ENCODE measurements at places on chromosomes 6 and 20.

- DNase-seq: no peak
These were observed 34.5 kb upstream of the MPC1 start for GRCh38 chr6:166417285-166417691.

DNA sequence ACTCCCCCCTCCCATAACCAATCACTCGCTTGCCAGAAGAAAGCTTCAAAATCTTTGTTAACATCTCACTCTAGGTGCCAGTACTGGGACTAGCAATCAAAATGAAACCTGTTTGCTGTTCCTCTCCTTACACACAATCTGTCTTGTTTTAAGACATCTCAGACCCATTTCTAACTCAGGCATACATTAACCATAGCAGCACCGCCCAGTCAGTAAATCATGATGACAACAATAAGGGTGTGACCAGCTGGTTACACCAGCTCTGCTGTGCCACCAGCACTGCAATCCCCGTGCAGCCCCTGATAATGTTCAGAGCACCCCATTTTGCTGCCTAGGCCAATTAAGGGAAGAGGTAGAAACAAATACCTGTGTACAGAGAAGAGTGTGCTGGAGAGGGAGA, 185.2 kb upstream of the TAB2 start:
- no peak for DNase-seq

GRCh38 chr6:20447157-20447556, 45.5 kb downstream of the E2F3 start:
- no peak for DNase-seq

- no peak for DNase-seq
These were observed 167.9 kb downstream of the NRN1 start for GRCh38 chr6:5838656-5839396.

- DNase-seq: no peak
These were observed 12.0 kb upstream of the TRMT11 start for GRCh38 chr6:125974214-125974866.

GRCh38 chr6:39931607-39932006, 2.7 kb downstream of the MOCS1 start:
- DNase-seq: no peak

DNA sequence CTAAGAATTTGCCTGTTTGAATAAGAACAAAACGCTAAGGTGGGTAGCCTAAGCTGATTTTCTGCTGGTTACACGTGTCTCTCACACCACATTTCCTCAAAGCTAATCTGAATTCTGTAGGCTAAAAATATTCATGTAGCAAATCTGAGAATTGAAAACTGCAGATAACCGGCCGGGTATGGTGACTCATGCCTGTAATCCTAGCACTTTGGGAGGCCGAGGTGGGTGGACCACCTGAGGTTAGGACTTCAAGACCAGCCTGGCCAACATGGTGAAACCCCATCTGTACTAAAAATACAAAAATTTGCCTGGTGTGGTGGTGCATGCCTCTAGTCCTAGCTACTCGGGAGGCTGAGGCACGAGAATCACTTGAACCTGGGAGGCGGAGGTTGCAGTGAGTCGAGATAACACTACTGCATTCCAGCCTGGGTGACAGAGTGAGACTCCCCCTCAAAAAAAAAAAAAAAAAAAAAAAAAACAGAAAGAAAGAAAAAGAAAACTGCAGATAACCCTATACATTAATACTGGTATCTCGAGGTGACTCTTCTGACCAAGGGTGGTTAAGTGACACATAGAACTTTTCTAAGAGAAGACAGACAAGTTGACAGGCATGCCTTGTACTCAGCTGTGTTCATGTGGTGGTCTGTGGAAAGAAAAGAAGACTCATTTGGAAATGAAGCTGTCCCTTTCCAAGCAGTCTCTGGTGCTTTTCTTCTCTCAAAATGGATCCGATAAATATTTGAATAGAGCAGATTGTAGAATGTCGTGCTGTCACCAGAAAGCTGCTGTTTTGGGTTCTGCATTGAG, 24.7 kb upstream of the ASXL1 start:
- DNase-seq: no peak

- no peak for DNase-seq
These were observed 47.5 kb downstream of the CNBD2 start for GRCh38 chr20:36015806-36016403.

- DNase-seq: no peak
These were observed 244.6 kb downstream of the GJA1 start for GRCh38 chr6:121680058-121680457.

GRCh38 chr6:35611240-35611639, 77.5 kb downstream of the FKBP5 start:
- DNase-seq: no peak

DNA sequence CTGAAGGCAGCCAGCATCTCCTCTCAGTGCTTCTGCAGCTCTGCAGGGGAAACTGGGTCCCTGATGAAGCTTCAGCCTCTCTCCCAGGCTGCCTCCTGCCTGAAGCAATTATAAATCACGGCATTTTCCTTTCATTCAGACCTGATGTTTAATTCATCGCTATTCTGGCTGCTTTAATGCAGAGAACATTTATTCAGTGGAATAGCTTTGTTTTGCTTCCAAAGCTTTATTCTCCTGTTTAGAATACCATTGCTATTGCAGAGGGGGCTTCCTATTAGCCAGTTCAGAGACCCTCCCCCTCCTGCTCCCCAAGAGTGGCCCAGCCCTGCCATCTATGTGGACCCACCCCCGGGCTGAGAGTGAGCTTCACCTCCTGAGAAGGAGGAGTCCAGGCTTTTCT, 255.6 kb downstream of the LRFN2 start:
- DNase-seq: no peak

- peak; percentile 41 for DNase-seq
These were observed 54.9 kb upstream of the FRMD1 start for GRCh38 chr6:168133687-168134559.

DNA sequence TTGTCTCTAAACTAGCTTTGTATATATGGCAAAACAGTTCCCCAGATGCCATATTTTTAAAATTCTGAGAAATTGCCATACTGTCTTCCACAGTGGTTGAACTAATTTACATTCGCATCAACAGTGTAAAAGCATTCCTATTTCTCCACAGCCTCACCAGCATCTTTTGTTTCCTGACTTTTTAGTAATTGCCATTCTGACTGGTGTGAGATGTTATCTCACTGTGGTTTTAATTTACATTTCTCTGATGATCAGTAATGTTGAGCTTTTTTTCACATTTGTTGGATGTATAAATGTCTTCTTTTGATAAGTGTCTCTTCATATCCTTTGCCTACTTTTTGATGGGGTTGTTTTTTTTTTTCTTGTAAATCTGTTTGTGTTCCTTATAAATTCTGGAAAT, 1222.7 kb upstream of the CITED2 start:
- no peak for DNase-seq

DNA sequence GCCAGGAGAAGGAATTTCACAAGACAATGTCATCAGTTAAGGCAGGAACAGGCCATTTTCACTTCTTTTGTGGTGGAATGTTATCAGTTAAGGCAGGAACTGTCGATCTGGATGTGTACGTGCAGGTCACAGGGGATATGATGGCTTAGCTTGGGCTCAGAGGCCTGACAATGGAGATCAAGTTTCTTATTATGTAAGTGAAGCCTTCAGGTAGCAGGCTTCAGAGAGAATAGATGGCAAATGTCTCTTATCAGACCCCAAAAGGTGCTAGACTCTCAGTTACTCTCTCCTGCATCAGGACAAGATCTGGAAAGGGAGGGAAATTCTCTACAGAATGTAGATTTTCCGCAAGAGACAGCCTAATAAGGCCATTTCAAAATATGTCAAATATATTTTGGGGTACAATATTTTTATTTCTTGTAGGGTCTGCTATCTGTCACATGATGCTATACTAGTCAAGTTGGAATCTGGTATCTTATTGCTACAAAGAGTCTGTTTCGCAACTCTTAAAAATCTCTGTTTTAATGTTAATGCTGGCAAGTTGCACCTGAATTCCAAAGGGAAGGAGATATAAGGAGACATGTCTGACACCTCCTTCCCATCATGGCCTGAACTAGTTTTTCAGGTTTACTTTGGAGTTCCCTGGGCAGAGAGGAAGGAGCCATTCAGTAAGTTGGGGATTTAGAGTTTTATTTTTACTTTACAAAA, 48.8 kb downstream of the TRDN start:
- DNase-seq: no peak

- no peak for DNase-seq
These were observed 113.9 kb downstream of the SYNDIG1 start for GRCh38 chr20:24583169-24583792.

DNA sequence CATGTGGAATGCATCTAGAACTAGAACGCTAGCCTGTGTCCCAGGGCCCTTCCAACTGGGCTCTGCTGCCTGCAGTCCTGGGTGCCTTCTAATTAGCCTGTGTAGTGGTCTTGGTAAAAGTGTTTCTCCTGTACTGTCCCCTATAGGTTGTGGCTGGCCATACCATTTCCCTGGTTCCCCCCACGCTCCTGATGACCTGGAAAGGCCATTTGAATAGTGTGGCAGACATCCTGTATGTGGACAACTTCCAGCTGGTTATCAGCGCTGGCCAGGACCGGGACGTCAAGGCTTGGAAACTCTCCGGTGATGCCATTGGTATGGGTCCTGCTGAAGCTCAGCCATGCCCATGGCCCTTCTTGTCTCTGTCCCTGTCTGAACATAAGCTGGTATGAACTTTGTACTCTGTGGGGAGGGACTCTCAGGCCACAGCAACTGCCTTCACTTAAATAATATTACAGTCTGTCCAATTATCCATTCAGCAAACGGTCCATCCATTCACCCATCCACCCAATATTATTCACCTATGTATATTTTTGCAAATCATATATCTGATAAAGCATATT, 60.7 kb downstream of the SUN5 start:
- DNase-seq: no peak

GRCh38 chr20:24350923-24351368, 118.5 kb upstream of the SYNDIG1 start:
- no peak for DNase-seq

GRCh38 chr6:100999034-100999597, 118.0 kb upstream of the ASCC3 start:
- DNase-seq: no peak

- DNase-seq: no peak
These were observed 23.0 kb upstream of the AKAP12 start for GRCh38 chr6:151216804-151217203.

- DNase-seq: no peak
These were observed 78.1 kb downstream of the UNC5CL start for GRCh38 chr6:40960742-40961430.

DNA sequence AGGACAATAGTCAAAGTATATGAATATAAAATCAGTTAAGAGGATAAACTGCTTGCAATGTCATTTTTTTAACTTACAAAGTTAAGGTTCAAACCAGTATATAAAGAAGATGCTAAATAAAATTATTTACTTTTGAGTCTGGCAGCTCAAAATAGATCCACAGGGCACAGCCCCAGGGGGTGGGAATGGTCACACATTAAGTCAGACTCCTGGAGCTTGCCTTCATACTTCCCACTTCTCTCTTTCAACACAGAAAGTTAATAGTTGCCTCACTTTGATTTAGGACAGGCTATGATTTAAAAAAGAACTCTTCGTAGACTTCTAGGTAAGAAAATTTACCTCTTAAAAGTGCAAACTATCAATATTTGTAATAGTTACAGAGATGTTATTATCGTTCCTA, 158.3 kb upstream of the RUNX2 start:
- DNase-seq: no peak

DNA sequence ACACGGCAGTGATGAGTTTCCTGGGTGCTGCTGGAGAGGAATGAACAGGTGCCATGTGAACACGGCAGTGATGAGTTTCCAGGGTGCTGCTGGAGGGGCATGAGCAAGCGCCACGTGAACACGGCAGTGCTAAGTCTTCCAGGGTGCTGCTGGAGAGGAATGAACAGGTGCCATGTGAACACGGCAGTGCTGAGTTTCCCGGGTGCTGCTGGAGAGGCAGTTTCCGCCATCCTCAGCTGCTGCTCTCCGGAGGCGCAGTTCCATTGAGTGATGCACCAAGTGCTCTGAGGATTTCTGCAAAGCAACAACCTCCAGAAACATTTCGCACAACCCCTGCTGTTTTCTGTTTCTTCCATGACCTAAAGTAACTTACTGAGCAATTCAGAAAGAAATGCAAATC, 155.4 kb downstream of the SMOC2 start:
- peak; percentile 12 for DNase-seq

DNA sequence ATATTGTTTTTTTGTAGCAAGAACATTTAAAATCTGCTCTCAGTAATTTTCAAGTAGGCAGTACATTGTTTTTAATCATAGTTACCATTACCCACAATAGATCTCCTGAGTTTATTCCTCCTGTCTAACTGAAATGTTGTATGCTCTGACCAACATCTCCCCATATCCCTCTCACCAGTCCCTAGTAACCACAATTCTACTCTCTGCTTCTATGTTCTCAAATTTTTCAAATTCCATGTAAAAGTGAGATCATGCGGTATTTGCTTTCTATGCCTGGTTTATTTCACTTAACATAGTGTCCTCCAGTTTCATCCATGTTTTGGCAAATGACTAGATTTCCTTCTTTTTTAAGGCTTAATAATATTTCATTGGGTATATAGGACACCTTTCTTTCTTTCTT, 300.5 kb downstream of the KCNQ5 start:
- no peak for DNase-seq

- DNase-seq: no peak
These were observed 63.0 kb downstream of the GPX5 start for GRCh38 chr6:28588666-28589065.

DNA sequence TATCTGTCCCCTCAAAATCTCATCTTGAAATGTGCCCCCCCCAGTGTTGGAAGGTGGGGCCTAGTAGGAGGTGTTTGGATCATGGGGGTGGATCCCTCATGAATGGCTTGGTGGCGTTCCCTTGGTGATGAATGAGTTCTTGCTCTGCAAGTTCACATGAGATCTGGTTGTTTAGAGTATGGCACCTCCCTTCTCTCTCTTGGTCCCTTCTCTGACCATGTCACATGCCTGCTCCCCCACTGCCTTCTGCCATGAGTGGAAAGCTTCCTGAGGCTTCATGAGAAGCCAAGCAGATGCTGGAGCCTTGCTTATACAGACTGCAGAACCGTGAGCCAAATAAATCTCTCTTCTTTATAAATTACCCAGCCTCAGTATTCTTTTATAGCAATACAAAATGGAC, 70.9 kb downstream of the MAN1A1 start:
- DNase-seq: no peak

DNA sequence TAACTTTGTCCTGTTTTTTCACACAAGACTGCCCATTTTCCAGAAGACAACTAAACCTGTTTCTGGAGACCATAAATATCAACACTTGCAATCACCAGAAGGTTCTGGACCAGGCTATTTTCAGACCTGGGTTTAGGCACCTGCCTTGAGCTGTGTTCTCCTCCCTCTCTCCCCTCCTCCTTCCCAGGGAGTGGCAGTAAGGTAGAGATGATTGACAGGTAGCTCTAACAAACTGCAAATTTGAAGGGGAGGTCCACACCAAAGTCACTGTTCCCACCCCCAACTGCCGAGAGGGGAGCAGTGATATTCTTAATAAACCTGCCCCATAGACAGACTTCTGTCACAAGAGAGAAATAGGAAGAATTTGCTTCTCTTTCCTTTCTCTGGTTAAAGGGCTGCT, 91.2 kb upstream of the BACH2 start:
- DNase-seq: no peak

Data from right forelimb (tissue), 1 donor.